ENCODE measurements at places on chromosomes 16 and 17. TPM values are rescaled to one million over a fixed set of nuclear protein-coding genes. Genes with fewer than 3 reads are reported as not detected.

The GAS2L2 gene
- total RNA-seq: not detected

DNA sequence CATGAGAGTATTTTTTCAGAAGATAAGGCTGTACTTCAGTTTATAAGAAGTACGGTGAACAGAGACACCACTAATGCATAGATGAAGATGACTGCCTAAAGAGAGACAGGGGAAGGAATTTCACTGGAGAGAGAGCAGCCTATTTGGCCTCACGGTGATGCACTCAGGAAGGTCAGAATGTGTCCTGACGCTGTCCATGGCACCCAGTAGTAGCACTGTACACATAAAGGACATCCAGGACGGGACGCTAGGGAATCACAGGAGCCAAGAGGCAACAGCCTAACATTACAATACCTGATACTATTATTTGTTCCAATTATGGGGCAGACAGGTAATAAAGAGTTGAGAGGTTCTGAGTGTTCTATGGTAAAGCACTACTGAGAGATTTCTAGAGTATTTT, 24.9 kb upstream of the LRRC37A start:
- no peak for DNase-seq

GRCh38 chr16:23578101-23578830, 17.9 kb downstream of the NDUFAB1 start:
- no peak for DNase-seq

DNA sequence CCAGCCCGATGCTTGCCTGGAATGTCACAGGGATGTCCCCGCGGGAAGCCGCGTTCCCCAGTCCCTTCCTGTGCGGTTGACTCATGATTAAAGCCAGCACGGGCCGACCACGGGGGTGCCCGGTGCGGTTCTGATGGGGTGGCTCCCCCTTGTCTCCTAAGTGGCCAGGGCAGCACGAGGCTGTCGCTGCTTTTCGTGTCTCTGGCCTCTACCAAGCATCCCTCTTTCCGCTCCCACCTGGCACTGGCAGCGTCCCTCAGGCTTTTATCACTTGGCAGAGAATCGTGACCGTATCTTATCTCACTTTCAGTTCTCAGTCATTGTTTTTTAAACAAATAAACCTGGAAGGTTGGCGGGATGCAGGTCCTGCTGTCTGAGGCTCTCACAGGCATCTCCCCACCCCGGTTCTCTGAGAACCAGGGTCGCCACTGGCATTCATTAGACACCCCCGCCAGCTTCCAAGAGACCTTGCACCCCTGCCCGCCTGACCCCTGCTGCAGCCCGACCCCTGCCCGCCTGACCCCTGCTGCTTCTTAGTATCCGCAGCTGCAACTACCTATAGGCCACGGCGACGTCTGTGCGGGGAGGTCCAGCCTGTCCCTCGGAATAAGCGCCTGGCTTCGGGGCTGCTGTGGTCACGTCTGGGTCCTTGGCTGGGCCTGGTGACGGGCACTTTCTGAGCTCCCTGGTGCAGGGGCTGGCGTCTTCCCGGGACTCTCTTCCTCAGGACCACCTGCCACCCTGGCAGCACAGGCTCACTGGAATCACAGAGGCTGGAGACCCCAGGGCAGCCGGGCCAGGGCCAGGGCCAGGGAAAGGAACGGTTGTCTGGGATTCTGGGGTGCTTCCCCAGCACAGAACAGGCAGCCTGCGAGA, 7.5 kb downstream of the C1QTNF8 start:
- DNase-seq: no peak

GRCh38 chr16:57001026-57001679, 11.8 kb downstream of the NLRC5 start:
- no peak for DNase-seq
